ENCODE measurements at places on chromosomes 12 and 14. TPM values are rescaled to one million over a fixed set of nuclear protein-coding genes. Genes with fewer than 3 reads are reported as not detected.

DNA sequence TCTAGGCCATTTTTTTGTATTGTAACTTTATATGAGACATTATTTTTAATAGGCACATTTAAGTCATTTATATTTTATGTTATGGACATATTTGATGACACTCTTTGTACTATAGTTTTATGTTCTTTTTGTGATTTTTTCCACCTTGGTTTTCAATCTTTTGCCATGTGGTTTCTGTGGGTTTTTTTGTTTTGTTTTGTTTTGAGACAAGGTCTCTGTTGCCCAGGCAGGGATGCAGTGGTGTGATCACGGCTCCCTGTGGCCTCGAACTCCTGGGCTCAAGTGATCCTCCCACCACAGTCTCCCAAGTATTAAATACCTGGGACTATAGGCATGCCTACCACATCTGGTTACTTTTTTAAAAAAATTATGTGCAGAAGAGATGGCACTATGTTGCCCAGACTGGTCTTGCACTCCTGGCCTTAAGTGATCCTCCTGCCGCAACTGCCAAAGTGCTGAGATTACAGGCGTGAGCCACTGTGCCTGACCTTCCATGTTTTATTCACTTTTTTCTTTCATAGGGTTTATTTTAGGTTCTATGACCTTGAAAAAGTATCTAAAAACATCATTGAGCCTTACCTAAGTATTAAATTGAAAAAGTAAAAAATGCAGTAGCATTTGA is 16.3 kb downstream of the MSRB3 start:
- peaks cover 52% of the 10 kb centered on the region for H3K4me1 ChIP-seq
- no peak overlapping the region for H3K27ac ChIP-seq
- H3K4me3 ChIP-seq = no peak overlapping the region
- no peak for DNase-seq

GRCh38 chr14:53151523-53152183 is 1.5 kb downstream of the DDHD1 start:
- H3K27ac ChIP-seq = peak overlapping the region; percentile 94
- no peaks in the 10 kb centered on the region for H3K27me3 ChIP-seq
- peaks cover 32% of the 10 kb centered on the region for H3K4me1 ChIP-seq
- peak overlapping the region; percentile 92 for H3K4me3 ChIP-seq

DNA sequence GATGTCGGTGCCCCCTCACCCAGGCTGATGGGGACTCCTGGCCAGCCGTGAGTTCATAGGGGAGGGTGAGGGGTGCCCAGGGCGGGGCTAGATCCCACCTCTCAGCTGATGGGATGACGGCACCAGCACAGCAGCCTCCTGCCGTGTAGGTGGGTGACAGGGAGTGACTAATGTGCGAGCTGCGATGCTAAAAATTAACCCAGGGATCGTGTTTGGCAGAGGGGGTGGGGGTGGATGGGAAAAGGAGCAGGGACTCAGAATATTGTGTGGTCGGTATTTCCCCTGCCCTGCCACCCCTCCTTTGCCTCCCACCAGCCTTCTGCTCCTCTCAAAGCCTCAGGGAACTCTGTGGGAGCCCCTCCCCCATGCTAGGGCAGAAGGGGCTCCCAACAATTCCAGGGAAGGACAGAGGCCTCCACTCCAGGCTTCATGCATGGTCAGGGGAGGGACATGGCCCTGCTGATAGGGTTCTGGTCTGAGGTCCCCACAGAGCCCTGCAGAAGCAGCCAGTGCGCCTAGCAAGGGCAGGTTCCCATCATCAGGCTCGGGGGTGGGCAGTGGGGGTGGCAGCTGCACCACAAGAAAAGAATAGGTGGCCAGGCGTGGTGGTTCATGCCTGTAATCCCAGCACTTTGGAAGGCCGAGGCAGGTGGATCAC is 12.5 kb downstream of the TAMALIN start:
- no peak for DNase-seq
- peaks cover 15% of the 10 kb centered on the region for H3K36me3 ChIP-seq
- H3K4me1 ChIP-seq = peaks cover 28% of the 10 kb centered on the region
- no peak overlapping the region for H3K4me3 ChIP-seq
- no peak overlapping the region for H3K27ac ChIP-seq
- H3K27me3 ChIP-seq = no peaks in the 10 kb centered on the region

DNA sequence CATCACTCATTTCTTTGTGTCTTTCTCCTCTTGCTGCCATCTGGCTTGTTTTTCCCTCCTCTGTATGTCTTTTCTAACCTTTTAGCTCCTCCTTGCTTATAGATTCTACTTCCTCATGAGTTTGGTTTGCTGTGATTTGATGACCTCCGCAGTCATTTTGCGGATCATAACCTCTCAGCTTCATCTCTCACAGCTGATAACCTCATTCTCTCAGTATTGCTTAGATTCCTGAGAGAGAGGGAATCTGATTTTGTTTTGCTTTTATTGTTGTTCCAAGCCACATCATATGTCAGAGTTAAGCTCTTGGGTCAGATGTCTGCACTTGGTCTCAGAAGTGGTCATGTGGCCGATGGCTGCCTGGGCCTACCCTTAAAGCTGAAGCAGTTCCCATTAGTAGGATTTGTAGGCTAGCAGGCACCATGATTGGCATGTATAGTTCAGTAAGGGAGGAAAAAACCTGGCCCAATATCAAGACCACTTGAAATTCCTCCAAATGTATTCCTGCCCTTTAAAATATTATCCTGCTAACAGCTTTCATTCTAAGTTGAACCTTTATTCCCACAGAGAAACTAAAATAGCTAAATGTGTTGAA is 13.5 kb downstream of the ZNF664 start:
- H3K4me3 ChIP-seq = no peak overlapping the region
- H3K4me1 ChIP-seq = peaks cover 39% of the 10 kb centered on the region
- peaks cover 40% of the 10 kb centered on the region for H3K36me3 ChIP-seq

DNA sequence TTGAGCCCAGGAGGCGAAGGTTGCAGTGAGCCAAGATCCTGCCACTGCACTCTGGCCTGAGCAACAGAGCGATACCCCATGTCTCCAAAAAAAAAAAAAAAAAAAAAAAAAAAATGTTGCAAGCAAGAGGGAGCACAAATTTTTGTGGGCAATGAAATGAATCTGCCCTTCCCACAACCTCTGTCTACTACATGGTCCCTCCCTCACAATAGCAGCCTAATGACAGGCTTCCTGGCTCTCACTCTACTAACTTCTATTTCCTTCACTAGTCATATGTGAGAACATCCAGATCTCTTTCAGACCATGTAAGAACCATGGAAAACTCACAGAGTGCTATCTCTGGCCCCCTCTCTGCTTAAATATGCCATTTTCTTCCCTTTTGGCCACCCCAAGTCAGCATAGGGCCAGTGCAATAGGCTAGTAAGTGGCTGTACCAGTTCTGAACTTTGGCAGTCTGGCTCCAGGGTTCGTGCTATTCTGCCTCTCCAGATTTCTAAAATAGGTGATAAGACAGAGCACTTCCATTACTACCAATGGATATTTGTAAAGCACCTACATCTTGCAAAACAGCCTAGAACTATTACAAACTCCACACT is 7.1 kb downstream of the OSBPL8 start:
- no peak overlapping the region for H3K27ac ChIP-seq
- H3K27me3 ChIP-seq = no peaks in the 10 kb centered on the region
- H3K36me3 ChIP-seq = no peaks in the 10 kb centered on the region
- DNase-seq = no peak
- no peak overlapping the region for H3K4me3 ChIP-seq
- peaks cover 55% of the 10 kb centered on the region for H3K4me1 ChIP-seq

GRCh38 chr14:81831128-81831820 is 297.6 kb upstream of the SEL1L start:
- H3K4me1 ChIP-seq = no peaks in the 10 kb centered on the region
- peak; percentile 93 for DNase-seq
- H3K27ac ChIP-seq = no peak overlapping the region
- H3K4me3 ChIP-seq = no peak overlapping the region

- no peaks in the 10 kb centered on the region for H3K36me3 ChIP-seq
- no peaks in the 10 kb centered on the region for H3K27me3 ChIP-seq
- H3K4me3 ChIP-seq = no peak overlapping the region
Observed at GRCh38 chr12:130192642-130193345, 30.5 kb downstream of the FZD10 start.

DNA sequence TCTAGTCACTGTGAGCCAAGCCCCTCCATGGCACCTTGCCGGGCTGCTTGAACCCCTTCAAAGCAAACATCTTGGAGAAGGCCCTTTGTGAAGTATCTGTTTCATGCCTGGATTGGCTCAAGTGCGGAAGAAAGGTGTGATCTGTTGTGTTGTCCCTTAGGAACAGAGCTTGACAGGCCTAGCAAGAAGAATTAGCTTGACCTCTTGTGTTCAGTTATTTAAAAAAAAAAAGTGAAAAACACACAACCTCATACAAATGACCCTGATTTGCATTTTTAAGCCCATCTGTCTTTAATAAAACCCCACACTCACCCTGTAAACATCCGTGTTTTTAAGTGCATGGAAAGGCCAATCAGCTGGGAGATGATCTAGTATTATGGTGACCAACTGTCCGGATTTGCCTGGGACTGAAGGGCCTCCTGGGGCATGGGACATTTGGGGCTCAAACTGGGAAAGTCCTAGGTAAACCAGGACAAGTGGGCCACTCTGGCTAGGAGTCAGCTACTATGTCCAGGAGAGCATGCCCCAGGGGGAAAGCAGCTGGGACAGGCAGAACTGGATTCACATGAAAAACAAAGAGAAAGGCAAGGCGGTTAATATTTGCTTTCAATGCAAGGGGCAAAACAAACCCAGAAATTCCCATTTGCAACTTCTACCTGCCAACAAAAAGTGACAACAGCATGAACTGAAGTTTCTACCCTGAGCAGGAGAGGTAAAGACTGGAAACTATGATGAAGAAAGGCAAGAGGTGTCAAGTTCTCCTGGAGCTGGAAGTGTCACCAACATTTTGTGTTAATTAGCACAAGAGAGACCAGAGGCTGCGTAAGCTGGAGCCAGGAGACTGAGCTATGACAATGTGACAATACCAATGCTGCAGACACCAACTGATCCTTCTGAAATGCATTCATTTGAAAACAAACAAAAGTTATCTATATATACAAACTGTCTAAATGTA is 78.6 kb downstream of the CLMN start:
- H3K27ac ChIP-seq = no peak overlapping the region
- DNase-seq = no peak
- no peaks in the 10 kb centered on the region for H3K36me3 ChIP-seq
- peaks cover 14% of the 10 kb centered on the region for H3K4me1 ChIP-seq
- no peaks in the 10 kb centered on the region for H3K27me3 ChIP-seq

DNA sequence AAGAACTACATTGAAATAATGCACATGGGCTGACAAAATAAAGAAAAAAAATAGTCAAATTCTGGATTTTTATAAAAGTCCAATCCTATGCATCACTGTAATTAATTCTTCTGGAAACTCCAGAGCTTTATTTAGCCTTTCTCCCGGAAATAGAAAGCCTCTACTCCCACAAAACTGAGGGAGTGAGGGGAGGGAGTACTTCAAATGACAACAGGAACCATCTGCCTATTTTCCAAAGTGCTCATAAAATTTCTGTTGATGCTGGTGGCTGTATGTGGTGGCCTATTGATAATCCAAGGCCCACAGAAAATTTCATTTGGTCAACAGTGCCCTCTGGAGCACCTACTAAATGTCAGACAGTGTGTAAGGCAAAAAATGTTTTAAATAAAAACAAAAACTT is 64.6 kb downstream of the KIF21A start:
- H3K4me1 ChIP-seq = no peaks in the 10 kb centered on the region
- DNase-seq = no peak
- H3K4me3 ChIP-seq = no peak overlapping the region
- no peaks in the 10 kb centered on the region for H3K27me3 ChIP-seq
- no peaks in the 10 kb centered on the region for H3K36me3 ChIP-seq

DNA sequence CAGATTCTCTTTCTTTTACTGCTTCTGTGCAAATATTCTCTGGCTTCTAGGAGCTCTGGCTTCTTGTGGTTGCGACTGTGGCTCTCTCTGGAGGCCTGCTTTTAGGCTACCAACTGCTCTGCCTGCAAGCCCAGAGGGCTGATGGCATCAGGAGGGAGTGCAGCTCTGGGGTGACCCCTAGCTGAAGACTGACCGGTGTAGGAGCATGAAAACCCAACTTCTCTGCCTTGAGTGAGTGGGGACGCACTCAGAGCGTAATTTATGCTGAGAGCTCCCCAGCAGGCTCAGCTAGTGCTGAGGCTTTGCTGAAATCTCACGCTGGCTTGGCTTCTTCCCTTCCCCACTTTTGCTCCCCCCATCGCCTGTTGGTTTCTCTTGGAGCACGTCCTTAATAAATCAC is 29.9 kb upstream of the RBM19 start:
- no peaks in the 10 kb centered on the region for H3K4me1 ChIP-seq
- H3K36me3 ChIP-seq = no peaks in the 10 kb centered on the region
- no peaks in the 10 kb centered on the region for H3K27me3 ChIP-seq
- H3K27ac ChIP-seq = no peak overlapping the region
- no peak overlapping the region for H3K4me3 ChIP-seq

DNA sequence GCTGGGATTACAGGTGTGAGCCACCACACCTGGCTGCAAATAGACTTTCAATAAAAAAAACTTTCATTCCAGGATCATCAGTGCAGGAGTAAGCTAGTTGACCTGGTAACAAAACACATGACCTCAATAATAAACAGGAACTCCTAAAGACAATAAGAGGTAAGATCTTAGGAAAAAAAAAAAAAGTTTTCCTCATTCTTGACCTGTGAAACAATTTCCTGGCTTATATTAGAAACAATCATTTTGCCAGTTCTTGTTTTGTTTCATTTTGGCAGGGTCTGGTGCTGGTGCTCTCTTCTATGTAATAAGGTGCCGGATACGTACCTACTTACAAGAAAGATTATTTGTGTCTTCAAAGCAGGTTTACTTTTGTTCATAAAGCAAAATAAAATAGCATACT is 90.6 kb upstream of the AMN1 start:
- no peak for DNase-seq
- no peak overlapping the region for H3K27ac ChIP-seq
- no peaks in the 10 kb centered on the region for H3K36me3 ChIP-seq
- H3K4me3 ChIP-seq = no peak overlapping the region
- H3K4me1 ChIP-seq = no peaks in the 10 kb centered on the region

DNA sequence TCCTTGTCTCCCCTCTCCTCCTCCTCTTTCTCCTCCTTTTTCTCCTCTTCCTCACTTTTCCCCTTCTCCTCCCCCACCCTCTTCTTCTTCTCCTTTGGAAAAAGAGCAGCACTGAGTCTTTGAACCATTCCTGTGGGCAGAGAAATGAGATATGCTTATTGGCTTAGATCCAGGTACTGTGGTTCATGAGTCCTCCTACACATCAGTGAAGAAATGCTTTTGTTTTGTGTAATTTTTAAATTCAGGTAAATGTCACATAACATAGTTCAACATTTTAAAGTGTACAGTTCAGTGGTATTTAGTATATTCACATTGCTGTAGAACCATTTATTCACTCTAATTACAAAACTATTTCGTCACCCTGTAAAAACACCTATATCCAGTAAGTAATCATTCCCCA is 402.1 kb downstream of the AACS start:
- no peak overlapping the region for H3K4me3 ChIP-seq
- no peaks in the 10 kb centered on the region for H3K4me1 ChIP-seq
- no peak overlapping the region for H3K27ac ChIP-seq
- no peaks in the 10 kb centered on the region for H3K27me3 ChIP-seq

GRCh38 chr14:61764342-61765122 is 2.3 kb downstream of the SNAPC1 start:
- peaks cover 39% of the 10 kb centered on the region for H3K4me1 ChIP-seq
- H3K4me3 ChIP-seq = no peak overlapping the region
- no peak overlapping the region for H3K27ac ChIP-seq
- no peak for DNase-seq
- no peaks in the 10 kb centered on the region for H3K27me3 ChIP-seq

PTPRB gene
- 41.9 TPM for total RNA-seq

PTPRQ gene
- total RNA-seq = 5.0 TPM

DDX54 gene
- total RNA-seq = 59.6 TPM

GALNT16 gene
- total RNA-seq = 12.5 TPM

C14orf132 gene
- total RNA-seq = 28.3 TPM

ABHD12B gene
- not detected for total RNA-seq

P2RX7 gene
- total RNA-seq = 1.7 TPM

GPR84 gene
- total RNA-seq = not detected

TBC1D30 gene
- 3.3 TPM for total RNA-seq

NOS1 gene
- 3.8 TPM for total RNA-seq

OR4E2 gene
- total RNA-seq = not detected

IL23A gene
- total RNA-seq = not detected

All from esophagus muscularis mucosa (tissue), 4 donors.